ENCODE measurements at places on chromosomes 12 and 14.

- peak; percentile 92 for DNase-seq
These were observed at the start of gene ACIN1 for GRCh38 chr14:23094666-23095195. Gene ACIN1 (minus strand): TSS chr14:23095136. CDS start chr14:23095112, 24 bp downstream.

GRCh38 chr14:83779266-83779665 lies 1750.7 kb upstream of the FLRT2 start:
- DNase-seq = peak; percentile 44

DNA sequence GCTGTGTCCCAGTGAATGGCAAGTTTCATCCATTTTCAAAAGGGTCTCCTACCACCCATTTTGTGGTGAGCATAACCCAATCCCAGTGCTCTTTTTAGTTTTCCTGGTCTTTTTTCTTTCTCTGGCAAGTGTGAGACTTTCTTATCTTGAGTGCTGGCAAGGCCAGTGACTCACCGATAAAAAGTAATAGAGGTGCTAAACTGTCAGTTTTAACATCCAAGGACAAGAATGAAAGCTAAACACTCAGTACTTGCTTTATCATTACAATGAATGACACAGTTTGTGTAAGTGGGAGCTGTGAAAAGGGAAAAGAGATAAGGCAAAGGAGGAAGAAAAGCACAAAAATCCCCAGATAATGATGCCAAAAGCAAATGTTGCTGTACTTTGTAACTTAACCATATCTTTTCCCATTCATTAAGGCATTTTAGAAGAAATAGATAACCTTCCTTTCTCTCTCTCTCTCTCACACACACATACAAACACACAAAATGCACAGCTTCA lies 4.9 kb upstream of the LRIG3 start:
- peak; percentile 80 for DNase-seq

DNA sequence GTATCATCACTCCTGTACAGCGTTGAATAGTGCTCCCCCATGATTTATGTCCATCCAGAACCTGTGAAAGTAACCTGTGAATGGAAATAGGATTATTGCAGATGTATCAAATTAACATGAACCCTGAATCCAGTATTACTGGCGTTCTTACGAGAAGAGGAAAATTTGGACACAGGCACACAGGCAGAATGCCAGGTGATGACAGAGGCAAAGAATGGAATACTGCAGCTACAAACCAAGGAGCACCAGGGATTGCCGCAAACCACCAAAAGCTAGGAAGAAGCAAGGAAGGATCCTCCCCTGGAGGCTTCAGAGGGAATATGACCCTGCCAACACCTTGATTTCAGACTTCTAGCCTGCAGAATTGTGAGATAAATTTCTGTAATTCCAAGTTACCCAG lies 113.5 kb upstream of the EGLN3 start:
- DNase-seq = peak; percentile 68

DNA sequence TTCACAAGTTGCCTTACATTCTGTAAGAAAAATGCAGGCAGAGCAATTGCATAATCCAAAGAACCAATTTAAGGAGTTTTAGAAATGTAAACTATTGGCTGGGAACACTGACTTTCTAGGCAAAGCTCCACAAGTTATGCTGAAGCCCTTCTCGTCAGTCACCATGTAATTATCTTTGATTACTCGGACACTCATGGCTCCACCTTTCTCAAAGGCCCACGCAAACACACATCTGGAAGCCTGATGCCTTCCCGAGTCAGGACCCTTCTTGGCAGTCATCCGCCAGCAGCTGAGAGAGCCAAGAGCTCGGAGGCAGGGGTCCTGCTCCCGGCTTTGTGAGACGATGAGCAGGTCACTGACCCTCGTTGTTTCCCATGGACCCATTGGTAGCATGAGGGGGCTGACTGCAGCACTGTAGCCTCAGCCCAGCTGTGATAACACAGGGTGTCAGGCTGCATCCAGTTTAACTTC lies 202.2 kb downstream of the TMEM132D start:
- DNase-seq = no peak

DNA sequence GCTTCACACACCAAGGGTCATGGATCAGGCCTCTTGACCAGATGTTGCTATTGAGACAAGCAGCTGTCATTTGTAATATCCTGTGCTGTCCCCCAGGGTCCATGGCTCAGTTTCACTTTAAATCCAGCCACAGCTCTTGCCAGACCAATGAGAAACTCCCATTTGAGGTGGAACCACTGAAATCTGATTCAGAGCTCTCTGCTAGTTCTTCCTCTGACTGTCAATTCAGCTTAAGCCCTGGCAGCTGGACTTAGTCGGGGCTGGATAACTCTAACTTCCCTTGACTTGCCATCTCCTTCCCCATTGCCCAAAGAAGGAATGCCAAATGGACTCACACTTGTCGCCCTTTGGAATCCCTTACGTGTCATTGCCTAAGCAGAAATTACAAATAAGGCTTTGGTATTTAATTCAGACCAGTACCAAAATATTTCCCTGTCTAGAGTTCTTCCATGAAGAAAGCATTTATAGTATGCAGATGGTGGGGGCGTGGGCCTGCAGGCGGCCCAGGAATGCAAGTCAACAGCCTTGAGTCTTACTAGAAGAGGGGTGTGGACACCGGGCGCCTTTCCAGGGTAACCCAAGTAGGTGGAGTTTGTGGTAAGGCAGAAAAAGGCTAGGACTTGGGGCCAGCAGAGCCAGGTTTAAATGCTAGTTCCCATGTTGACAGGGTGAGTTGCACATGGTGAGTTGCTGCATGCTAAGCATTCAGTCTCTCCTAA lies 96.9 kb upstream of the TMPO start:
- DNase-seq = peak; percentile 95
